ENCODE measurements at places on chromosomes 13 and 19.

- no peak for DNase-seq
Measured at GRCh38 chr13:53642306-53642705, 613.7 kb downstream of the OLFM4 start.

- no peak for DNase-seq
Measured at GRCh38 chr19:39411081-39411831, 1.2 kb upstream of the PLEKHG2 start.

DNA sequence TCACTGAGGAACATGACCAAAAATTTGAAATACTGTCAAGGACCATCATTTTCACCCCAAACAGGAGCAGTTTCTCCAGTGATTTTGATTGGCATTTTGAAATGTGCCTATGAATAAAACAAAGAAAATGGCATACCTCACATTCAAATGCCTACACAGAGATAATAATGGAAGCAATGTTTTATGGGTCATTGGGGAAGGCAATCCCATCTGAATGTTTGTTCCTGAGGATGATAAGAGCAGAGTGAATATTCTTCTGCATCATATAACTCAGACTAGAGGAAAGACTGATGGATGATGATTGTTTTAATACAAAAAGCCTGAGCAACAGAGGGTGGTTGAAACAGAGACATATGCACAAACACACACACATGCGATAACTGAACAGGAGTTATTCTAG lies 2749.9 kb downstream of the PCDH9 start:
- DNase-seq: no peak

DNA sequence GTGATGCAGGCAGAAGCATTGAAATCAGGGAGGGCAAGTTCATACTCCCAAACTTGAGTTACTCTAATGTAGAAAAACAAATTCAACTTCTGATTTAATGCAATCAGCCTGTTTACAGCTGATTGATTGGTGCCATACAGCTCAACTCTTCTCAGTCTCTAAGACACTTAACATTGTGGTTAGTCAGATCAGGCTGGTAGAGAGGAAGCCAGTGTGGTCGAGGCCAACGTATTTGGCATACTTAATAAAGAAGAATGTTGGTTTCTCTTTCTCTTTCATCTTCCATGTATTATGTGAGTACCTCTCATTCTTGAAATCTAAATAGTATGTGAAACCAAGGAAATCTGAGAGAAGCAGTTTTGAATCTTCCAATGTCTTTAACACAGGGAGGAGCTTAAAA lies 255.0 kb upstream of the SLITRK1 start:
- no peak for DNase-seq

DNA sequence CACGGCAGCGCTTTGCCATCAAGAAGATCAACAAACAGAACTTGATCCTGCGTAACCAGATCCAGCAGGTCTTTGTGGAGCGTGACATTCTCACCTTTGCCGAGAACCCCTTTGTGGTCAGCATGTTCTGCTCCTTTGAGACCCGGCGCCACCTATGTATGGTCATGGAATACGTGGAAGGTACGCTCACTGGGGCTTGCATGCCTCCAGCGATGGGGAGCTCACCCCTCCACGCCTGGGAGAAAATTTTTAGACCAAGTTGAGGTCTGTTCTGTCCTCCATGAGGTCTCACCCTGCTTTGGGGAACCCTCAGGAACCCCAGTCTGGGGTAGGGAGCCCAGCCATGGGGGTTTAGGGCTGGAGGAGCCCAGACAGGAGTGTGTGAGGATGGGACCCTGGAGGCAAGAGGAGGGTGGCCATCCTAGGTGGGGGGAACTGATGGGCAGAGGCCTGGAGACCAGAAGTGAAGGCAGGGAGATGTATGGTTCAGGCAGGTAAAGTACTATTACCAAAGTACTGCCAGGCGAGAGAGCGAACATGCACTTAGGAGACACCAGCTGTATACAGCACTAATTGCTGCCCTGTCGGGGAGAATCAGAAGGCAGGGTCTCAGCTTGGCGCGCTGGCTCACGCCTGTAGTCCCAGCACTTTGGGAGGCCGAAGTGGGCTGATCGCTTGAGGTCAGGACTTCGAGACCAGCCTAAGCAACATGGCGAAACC lies 22.3 kb upstream of the PIK3R2 start:
- DNase-seq: no peak

GRCh38 chr13:92967923-92968322 lies 258.7 kb upstream of the GPC6 start:
- no peak for DNase-seq

DNA sequence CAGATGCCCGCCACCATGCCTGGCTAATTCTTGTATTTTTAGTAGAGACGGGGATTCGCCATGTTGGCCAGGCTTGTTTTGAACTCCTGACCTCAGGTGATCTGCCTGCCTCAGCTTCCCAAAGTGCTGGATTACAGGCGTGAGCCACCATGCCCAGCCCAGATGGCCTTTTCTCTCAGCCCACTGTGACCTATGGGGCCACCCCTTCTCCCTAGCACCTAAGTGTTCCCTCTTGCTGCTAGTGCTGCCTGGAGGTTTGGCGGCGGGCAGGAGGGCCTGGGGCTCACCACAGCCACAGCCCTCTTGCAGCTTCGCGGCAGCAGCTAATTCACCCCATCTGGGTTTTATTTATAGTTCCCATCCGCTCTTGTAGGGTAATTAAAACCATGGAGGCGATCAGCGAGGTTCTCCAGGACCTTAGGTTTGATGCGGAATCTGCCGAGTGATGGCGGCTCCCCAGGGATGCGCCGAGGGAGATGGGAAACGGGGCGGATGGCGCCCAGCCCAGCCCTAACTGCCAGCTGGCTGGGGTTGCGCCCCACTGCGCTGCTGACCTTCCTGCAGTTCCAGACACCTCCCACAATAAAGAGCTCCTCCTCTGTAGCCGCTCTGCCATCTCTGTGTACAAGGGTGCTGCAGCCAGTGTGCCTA lies 3.3 kb downstream of the REX1BD start:
- no peak for DNase-seq

GRCh38 chr19:28446511-28446910 lies 766.4 kb downstream of the UQCRFS1 start:
- no peak for DNase-seq

- no peak for DNase-seq
Measured at GRCh38 chr13:52359534-52359933, 46.4 kb downstream of the THSD1 start.

DNA sequence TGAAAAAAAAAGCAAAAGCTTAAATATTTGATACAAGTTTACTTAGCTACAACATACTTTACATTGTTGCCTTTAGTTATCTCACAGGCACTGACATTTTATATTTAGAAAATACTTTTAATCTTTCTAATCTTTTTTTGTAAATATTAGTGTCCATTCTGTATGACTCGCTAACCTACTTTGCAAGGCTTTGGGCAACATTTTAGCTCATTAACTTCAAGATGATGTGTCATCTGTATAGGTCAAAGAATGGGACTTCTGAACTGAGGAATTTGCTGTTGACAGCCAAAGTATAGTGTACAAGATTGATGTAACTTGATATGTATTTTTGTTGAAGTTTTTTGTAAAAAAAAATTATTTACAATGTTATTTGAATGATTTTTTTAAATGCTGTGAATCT lies 2.7 kb upstream of the C1QTNF9 start:
- no peak for DNase-seq

GRCh38 chr13:105341256-105341655 lies 1194.2 kb downstream of the EFNB2 start:
- no peak for DNase-seq

- DNase-seq: no peak
Measured at GRCh38 chr13:59247171-59247570, 916.6 kb downstream of the DIAPH3 start.

GRCh38 chr13:49694446-49694845 lies 3.2 kb upstream of the EBPL start:
- DNase-seq: no peak

DNA sequence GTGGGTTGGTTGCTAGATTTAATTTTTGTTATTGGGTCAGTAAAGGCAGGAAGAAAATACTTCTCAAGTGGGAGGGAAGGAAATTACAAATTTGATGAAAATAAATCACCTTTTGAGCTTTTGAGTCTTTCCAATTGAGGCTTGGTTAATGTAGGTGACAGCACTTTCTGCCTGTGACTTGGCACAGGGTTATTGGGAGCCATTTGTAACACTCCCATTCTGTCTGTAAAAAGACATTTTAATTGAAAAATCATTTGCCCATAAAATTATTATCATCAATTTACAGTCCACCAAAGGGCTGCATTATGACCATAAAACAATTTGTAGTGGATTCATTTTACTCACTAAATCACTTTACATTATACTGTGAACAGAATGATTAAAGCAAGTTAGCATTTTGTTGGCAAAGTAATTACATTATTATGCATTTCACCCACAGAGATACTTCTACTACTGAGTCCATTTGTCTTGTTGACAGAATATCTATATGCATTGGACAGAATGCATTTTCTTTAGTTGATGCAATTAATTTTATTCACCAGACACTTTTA lies 974.6 kb downstream of the UQCRFS1 start:
- no peak for DNase-seq

DNA sequence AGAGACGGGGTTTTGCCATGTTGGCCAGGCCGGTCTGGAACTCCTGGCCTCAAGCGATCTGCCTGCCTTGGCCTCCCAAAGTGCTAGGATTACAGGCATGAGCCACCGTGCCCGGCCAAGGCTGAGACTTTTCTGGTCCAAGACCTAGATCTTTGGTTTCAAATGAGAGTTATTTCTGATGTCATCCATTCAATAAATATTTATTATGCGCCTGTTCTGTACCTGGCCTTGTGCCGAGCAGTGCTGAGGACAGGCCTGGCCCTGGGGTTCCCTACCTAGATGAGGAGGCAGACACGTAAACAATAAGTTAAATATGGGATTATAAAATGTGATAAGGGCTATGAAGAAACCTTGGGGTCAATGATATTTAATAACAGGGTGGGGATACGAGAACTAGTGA lies 4.5 kb downstream of the RELB start:
- no peak for DNase-seq

GRCh38 chr13:66950666-66951065 lies 279.5 kb downstream of the PCDH9 start:
- DNase-seq: no peak

DNA sequence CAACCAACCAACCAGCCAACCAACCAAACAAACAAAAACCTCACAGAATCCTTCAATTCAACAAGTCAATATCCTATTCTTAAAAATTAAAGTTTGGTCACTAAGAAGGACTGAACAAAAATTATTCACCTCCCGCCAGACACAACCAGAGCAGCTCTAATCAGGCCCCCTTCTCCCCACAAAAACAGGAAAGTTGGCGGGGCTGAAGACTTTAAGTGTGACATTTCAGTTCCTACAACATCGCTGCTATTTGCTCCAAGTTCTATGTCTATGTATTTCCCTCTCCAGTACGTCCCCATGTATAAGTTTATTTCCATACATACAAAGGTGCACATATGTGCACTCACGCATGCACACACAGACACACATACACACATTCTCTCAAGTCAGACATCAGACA lies 32.8 kb upstream of the STK24 start:
- DNase-seq: no peak
